ENCODE measurements at places on chromosomes 1 and 21. TPM values are rescaled to one million over a fixed set of nuclear protein-coding genes. Genes with fewer than 3 reads are reported as not detected.

ARV1 gene
- total RNA-seq = 10.6 TPM

KAZN gene
- total RNA-seq = 3.2 TPM

RAB3B gene
- 2.1 TPM for total RNA-seq

HUNK gene
- total RNA-seq = not detected

FHL3 gene
- total RNA-seq = 12.7 TPM

SPRR5 gene
- total RNA-seq = not detected

HSPB7 gene
- not detected for total RNA-seq

USH2A gene
- total RNA-seq = not detected

RNU1-4 gene
- not detected for total RNA-seq

PDE9A gene
- total RNA-seq = 0.53 TPM

VASH2 gene
- under 0.01 TPM for total RNA-seq

AGT gene
- not detected for total RNA-seq

DONSON gene
- total RNA-seq = 33.3 TPM

RXRG gene
- not detected for total RNA-seq

JUN gene
- total RNA-seq = 169 TPM

CD55 gene
- 317 TPM for total RNA-seq

WDR4 gene
- total RNA-seq = 14.5 TPM

DIPK1A gene
- 1.3 TPM for total RNA-seq

S100A7 gene
- total RNA-seq = not detected

RORC gene
- total RNA-seq = not detected

ORC1 gene
- total RNA-seq = 10.5 TPM

SLFNL1 gene
- 0.07 TPM for total RNA-seq

LDLRAD1 gene
- total RNA-seq = not detected

FAM78B gene
- 0.15 TPM for total RNA-seq

ADAM30 gene
- total RNA-seq = not detected

TGFBR3 gene
- 6.5 TPM for total RNA-seq

AGO3 gene
- total RNA-seq = 14.5 TPM

GPR3 gene
- 2.1 TPM for total RNA-seq
